NCI-H1436 treated with DMSO at 0.1 percent for 48 hours (cell line): ENCODE measurements at places on chromosomes 3 and 15.

GRCh38 chr3:72900048-72900447, 12.2 kb downstream of the GXYLT2 start:
- DNase-seq: no peak

- no peak for DNase-seq
Observed at GRCh38 chr3:186330772-186331460, 31.1 kb downstream of the DGKG start.

DNA sequence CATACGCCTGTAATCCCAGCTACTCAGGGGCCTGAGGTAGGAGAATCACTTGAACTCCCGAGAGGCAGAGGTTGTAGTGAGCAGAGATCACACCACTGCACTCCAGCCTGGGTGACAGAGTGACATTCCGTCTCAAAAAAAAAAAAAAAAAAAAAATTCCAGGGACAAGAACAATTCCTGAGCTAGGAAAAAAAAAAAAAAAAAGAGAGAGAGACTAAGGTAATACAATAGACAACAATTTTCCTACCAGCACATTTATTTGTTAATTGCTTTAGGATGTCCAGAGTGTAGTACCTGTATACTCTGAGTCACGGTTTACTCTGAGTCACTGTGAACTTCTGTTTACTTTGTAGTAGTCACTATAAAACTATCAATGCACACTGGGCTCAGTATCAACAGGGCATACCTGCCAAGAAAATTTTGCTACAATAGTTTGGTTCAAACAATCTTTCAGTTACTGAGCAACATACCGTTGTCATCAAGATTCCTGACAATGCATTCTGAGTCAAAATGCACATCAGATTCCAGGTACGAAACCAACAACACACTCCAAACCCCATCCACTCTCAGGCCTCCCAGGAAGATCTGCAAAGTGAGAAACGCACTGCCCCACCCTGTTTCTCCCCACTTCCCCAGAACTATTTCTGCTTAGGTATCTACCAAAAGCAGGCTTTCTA, 28.3 kb downstream of the IGF2BP2 start:
- no peak for DNase-seq

DNA sequence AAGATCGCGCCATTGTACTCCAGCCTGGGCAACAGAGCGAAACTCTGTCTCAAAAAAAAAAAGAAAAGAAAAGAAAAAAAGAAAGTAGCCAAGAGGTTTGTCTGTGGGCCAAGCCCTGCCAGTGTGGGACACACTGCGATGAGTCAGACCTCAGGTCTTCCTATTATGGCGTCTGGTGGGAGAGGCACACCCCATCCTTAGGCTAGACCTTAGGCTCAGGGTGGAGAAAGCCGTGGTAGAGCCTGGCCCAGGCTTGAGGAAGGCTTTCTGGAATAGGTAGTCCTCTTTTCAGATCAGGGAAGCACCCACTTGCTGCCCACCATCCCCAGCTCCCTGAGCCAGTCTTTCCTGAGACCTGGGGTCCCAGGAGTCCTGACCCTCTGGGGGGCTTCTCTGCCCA, 6.0 kb downstream of the HEMK1 start:
- DNase-seq: no peak

DNA sequence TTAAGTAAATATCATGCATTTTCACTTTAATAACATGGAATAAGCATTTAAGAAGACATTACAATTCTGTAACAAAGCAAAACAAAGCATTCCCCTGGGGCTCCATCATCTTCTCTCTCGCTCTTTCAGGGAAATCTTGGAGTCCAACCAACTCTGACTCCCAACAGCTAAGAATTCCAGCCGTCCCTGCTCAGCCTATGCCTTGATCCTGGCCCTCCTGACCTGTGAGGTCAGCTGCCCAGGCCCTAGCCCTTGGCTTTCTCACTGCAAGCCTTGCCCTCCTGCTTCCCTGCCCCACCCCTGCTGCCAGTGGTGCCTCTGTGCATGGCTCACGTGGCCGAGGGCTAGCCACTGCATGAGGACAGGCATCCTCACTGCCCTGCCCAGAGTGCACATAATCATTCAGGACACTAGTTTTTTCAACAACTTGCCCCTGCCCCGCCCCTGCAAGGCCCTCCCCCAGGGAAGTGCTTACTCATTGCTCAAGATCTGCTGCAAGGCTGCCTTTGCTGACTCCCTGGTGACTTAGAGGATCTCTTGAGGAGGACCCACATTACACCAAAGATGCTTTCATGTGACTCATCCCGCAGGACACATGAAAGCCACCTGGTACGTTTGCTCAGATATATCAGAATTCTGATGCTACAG, 37.6 kb downstream of the MTMR10 start:
- no peak for DNase-seq

DNA sequence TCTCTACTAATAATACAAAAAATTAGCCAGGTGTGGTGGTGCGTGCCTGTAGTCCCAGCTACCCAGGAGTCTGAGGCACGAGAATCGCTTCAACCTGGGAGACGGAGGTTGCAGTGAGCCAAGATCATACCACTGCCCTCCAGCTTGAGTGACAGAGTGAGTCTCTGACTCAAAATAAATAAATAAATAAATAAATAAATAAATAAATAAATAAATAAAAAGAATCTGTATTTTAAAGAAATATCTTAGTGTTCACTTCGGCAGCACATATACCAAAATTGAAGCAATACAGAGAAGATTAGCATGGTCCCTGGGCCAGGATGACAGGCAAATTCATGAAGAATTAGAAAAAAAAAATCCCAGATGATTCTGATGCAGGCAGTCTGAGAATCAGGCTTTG, 51.9 kb downstream of the ROBO2 start:
- no peak for DNase-seq

DNA sequence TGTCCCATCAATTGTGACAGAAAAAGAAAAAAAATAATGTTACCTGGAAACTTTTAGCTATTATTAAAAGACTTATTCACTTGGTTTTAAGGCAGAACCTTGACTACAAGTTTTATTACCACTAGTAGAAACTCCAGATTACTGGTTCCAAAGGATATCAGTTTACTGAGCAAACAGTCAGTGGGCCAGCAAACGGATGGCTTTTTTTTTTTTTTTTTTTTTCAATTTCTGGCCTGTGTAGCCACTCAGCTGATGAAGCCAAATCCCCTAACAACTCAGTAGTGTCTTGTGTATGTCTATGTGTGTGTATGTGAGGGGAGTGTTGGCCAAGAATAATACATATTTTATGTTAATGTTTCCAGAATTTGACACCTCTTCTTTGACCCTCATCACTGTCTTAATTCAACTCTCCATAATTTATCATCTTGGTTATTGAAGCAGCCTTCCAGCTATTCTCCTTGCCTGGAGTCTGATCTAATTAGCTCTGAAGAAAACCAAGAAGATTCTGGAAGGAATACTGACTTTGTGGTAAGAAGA, 724.9 kb downstream of the NSUN3 start:
- no peak for DNase-seq

- DNase-seq: no peak
Observed at GRCh38 chr3:66692042-66692765, 191.4 kb upstream of the LRIG1 start.

DNA sequence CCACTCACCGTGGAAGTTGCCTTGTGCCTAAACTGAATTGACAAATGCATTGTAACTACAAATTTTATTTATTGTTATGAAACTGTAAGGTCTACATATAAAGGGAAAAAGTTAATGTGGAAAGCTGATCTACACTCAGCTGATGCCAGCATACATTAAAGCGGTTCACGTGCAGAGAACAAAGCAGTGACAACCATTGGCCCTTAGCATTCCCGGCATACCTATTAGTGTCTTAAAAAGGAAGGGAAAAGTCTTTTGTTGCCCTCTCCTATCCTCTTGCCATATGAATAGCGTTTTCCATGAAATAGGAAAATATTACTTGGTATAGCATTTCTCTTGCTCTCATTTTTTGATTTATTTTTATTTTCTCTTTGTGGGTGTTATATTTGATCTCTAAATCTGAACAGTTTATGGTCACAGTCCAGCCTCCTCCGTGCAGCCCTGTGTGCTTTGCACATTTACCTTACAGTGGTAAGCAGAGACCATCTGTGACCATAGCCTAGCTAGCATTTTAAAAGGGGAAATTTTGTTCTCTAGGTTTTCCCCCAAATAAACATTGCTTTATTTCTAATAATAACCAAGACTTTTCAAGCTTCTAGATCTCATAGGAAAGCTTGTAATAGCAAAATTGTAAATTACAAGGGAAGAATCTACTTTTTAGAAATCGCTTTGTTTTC, 89.7 kb upstream of the CGNL1 start:
- DNase-seq: no peak
